ENCODE measurements at places on chromosomes 1 and 21.

DNA sequence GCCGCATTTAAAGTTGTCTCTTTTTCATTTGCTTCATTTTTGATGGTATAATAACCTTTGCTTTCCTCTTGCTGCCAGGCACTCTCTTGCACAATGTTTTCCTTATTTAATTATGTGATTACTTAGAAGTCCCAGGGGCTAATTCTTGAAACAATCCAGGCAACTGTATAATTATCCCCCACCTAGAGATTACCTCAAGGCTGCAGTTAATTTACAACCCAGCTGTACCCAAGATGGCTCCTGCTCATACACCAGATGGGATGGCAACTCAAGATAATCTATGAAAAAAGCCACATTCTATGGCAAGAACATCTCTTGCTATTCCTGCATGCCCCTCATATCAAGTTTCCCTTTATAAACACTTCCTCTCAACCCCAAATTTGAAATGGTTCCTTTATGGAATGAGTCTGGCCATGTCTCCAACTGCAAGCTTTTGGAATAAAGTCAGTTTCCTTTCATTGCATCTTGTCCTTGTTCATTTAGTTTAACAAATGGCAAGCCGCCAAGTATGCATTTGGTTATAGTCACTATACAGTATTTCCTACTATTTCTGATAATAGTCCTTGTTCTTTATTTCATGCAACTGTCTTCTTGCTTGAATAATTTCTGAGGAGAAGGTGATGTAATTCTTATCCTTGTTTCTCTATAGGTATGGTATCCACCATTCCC lies 1042.6 kb downstream of the PLA2G4A start:
- no peak for DNase-seq

DNA sequence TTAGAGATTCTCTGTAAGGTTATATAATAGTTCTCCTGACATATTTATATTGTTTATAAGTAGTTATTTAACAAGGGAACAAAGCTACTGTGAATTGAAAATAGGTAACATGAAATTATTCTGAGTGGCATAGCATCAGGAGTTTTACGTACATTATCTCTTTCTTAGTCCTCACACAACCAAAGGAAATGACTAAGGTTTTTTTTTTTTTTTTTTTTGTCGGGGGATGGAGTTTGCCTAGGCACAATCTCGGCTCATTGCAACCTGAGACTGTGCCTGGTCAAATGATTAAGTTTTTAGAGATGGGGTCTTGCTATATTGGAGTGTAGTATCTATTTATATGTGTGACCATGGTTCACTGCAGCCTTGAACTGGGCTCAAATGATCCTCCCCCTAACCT lies 24.9 kb downstream of the TMED5 start:
- no peak for DNase-seq

GRCh38 chr1:44536357-44537209 lies 131.5 kb downstream of the RNF220 start:
- DNase-seq, result no peak

DNA sequence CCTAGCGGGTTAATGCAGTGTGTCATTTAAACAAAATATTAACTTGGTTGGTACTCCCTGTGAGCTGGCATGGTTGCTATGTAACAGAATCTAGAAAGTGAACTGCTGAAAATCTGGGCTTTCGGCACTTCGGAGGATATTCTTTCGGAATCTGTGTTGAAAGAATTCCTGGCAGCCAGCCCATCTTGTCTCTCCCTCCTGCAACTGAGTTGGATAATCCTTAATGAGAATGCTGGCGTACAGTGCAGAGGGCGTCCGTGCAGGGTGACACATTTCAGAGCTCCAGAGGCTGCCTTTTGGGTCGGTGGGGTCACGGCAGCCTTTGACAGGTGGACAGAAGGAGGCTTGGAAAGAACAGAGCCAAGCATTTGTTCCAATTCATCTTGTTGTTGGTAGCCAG lies 3.7 kb downstream of the KAZN start:
- DNase-seq, result no peak

DNA sequence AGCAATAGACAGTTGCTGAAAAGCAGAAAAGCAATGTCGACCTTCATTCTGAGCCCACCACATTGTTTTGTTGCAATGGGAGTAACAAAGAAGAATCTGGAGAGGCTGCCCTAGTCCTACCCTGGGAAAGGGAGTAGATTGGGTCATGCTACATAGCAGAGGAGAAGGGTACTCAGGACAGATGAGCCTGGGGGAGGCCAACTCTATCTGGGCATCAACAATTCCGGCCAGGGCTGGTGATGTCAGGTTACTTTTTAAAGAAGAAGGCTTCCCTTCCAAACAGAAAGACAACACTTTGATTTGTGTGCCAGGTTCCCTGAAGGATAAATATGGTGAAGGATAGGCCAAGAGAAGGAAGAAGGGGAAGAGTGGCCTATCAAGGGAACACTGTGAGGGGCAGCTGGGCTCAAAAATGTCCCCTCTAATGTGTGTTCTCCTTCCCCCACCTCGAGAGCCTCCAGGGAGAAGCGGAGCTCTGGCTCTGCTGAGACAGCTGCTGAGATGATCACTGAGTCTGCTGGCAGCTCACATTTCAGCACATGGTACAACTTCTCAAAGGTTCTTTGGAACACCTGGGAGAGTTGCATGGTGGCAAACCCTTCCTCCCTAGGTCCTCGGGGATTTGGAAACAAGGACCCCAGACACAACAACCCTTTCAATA lies 3.2 kb upstream of the ADIPOR1 start:
- no peak for DNase-seq

- DNase-seq, result peak; percentile 68
These were observed 11.2 kb upstream of the HJV start for GRCh38 chr1:146032631-146033219.

- DNase-seq, result peak; percentile 76
These were observed 3.6 kb upstream of the RASSF5 start for GRCh38 chr1:206503591-206504362.

DNA sequence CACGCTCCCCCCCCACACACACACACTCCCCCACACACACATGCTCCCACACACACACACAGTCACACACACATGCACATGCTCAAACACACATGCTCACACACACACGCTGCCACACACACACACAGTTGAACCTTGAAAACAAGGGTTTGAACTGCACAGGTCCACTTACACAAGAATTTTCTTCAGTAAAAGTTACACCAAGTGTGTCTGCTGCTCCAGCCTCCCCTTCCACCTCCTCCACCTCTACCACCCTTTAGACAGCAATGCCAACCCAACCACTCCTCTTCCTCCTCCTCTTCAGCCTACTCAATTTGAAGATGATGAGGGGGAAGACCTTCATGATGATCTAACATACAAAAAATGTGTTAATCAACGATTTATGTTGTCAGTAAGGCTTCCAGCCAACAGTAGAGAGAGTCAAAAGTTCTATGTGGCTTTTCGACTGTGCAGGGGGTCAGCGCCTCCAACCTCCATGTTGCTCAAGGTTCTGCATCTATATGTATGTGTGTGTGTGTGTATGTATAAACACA lies 26.8 kb downstream of the HSF2BP start:
- DNase-seq, result no peak

GRCh38 chr1:147754661-147755060 lies 5.7 kb downstream of the GJA5 start:
- DNase-seq, result no peak

DNA sequence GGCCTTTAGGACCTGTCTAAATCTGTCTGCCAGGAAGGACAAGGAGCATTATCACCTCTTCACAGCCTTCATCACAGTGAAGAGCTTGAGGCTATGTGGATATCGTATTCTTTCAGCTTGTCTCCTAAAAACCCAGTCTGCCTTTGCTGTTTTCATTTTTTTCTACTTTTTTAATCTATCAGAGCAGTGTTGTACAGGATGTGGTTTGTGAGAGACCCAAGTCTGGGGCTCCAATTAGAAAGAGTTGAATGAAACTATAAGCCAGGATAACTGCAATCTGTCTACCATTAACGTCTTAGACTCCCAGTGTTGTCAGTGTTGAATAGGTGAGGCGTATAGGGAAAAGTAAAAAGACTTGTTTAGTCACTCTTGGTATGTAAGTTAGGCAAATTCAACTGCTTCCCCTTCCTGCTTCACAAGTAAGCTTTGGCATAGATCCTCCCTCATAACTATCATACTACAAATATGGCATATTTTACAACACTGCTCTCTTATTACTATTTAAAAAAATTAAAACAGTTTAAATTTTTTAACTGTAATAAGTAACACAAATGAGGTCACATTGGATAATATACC lies 1225.8 kb upstream of the PRMT6 start:
- no peak for DNase-seq

- no peak for DNase-seq
These were observed 51.1 kb upstream of the RGS21 start for GRCh38 chr1:192265516-192266173.

DNA sequence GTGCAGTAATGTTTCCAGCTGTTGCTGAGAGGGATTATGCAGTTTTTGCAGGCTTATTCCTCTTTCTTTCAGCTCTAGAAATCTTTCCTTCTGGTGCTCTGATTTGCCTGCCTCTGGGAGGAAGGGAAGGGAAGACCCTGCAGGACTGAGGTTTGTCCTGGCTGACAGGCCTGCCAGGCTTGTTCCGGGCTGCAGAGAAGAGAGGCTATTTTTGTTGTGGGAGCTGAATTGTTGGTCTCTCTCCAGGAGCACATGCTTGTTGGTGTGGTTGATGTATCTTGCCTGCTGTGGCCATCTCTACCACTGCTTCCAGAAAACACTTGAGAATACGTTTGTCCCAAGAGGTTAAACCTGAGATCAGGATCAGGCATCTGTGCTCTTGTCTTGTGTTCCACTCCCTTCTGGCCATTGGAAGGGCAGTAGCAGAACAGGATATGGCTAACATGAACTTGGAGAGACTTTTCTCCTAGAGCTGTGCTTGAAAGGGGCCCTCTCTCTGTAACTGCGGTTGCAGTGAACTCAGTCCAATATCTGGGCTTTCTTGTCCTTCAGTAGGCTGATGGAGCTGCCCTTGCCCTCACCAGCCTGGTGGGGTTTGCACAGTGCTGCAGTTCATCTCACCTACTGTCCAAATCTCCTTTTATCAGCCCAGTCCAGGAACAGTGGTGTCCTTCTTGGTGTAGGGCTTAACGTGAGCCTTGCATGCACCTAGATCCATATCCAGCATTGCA lies 21.5 kb upstream of the SLC25A34 start:
- no peak for DNase-seq

GRCh38 chr1:28801461-28801860 lies 10.5 kb upstream of the OPRD1 start:
- DNase-seq, result no peak

DNA sequence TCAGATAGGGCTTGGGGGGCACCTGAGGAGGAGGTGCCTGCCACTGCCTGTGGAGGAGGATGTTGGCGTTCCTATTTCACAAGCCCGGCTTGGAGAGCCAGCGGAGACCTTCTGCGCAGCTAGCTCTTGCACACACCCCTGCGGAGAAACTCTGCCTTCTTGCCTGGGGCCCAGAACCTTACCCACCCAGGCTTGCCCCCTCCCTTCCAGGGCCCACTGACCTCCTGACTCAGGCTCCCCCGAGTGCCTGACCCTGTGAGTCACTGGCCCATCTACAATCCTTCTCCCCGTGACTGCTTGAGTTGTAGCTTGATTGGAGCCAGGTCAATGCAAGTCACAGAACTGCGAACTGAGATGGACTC lies 3.4 kb downstream of the HES2 start:
- DNase-seq, result no peak

DNA sequence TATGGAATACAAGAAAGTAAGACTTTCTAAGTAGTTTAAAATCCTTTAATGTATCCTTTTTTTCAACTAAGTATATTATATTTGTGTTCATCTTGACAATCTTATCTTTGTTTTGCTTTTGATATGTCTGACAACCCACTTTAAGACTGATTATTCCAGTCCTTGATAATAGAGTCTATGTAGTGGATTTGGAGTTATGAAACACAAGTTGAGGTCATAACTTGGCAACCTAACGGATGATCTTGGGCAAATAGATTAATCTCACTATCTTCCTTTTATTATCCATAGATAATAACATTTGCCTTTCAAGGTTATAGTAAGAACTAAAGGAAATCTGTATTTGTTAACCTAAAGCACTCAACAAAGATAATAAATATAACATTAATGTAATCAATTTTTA lies 4.8 kb upstream of the GBP2 start:
- DNase-seq, result no peak

DNA sequence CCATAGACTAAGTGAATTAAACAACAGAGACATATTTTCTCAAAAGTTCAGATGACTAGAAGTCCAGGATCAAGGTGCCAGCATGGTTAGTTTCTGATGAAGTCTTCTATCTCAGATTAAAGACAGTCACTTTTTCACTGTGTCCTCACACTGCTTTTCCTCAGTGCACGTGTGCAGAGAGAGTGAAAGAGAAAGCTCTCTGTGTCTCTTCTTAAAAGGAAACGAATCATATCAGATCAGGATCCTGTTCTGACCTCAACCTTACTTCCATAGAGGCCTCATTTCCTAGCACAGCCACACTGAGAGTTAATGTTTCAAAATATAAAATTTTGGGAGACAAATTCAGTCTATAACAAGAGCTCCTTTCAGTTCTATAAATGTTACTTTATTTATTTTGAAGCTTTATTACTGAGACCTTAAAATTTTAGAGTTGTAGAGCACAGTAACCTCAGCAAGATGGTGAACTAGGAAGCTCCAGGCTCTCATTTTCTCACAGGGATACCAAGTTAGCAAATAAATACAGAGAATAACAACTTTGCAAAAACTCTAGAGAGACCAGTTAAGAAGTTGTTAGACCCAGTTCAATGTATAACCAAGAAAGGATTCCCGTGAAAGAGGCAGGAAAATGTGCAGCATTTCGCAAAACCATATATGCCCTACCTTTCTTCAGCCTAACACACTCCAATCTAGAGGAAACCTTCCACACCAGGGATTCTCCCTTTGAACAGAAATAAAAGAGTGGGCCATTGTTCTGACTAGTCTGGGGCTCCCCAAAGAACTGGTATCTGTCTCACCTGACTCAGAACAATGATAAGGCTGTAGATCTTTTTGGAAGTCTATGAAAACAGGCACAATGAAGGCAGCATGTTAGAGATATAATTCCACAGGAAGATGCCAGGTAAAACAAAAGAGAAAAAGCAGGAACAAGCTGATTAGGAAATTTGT lies 372.2 kb downstream of the MRPL39 start:
- no peak for DNase-seq

GRCh38 chr1:210653771-210654170 lies 325.1 kb downstream of the HHAT start:
- no peak for DNase-seq

- no peak for DNase-seq
These were observed 19.5 kb downstream of the UBASH3A start for GRCh38 chr21:42423197-42423675.

GRCh38 chr1:24364605-24364974 lies 45.4 kb downstream of the GRHL3 start:
- DNase-seq, result no peak

- no peak for DNase-seq
These were observed 19.0 kb downstream of the KDM4A start for GRCh38 chr1:43668956-43669355.

GRCh38 chr1:39131940-39132339 lies 72.6 kb upstream of the MACF1 start:
- DNase-seq, result no peak

- no peak for DNase-seq
These were observed 125.6 kb upstream of the ADAR start for GRCh38 chr1:154733621-154734020.

DNA sequence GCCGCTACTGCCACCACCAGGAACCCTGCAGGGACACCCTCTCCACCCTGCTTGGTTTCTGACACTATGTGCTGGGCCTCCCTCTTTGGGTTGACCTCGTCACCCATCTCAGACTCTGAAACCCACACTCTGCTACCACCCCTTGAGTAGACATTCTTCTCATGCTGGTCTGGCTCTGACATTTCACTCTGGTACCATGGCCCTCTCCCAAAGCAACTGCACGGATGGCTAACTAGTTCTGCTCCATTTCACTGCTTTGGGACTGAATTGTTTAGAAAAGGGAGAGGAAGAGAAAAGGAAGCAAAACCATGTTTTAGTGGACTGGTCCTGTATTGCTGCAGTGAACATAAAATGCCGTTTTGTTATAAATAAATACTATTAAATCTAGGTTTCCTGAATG lies 137.8 kb downstream of the KCNK2 start:
- no peak for DNase-seq

Data from HT-29 (cell line).